ENCODE measurements at places on chromosomes 5 and 9.
A peak's percentile ranks its signal among the peaks of the same experiment; 100 is the strongest.

GRCh38 chr5:141508798-141509611 lies 20.1 kb downstream of the PCDHGC5 start:
- no peak for DNase-seq

DNA sequence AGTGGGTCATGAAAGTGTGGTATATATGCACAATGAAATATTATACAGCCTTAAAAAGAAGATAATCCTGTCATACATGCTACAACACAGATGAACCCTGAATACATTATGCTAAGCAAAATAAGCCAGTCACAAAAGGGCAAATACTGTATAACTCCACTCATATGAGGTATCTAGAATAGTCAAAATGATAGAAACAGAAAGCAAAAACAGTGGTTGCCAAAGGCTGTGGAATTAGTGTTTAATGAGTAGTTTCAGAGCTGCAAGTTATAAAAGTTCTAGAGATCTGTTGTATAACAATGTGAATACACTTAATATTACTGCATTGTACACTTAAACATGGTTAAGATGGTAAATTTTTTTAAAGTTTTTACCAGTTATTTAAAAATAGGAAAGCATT lies 135.0 kb downstream of the OXCT1 start:
- no peak for DNase-seq

DNA sequence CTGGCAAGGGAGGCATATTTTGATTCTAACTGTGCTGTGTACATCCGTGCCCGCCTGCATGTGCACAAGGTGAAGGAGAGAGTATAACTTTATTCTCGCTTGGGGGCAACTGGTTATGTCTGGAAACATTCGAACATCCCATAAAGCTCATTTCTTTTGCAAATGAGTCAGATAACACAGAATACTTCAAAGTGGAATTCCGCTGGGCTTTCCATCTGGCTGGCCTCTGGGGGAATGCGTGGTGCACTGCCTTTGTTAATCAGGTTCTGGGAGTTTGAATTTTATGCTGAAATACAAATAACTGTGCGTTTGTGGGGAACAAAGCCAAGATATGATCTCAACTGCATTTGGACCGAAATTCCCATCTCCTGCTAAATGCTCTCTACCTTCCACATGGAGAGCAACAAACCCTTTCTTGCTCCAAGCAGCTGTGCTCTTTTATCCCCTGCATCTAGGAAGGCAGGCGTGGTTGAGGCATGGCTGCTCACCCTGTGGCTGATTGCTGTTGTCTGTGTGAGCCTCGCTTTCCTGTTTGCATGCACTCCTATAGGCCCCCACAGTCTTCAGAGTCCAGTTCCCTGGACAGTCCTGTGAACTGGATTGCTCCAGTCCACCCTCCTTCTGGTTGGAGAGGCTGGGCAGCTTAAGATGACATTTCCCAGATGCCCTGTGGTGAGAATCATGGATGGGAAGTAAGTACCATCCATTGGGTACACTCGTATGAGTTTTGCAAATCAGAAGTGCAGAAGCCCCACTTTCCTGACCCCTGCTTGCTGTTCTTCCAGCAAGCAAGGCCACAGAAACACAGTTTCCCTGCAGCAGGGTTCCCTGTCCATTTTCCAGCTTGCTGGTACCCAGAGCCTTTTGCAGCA lies 82.9 kb upstream of the ALDH1B1 start:
- DNase-seq = no peak

- no peak for DNase-seq
Observed at GRCh38 chr5:178231539-178232123, 971 bp downstream of the PHYKPL start.

GRCh38 chr5:33088176-33088575 lies 352.6 kb upstream of the TARS1 start:
- no peak for DNase-seq

GRCh38 chr9:4402501-4402900 lies 87.8 kb upstream of the SLC1A1 start:
- no peak for DNase-seq

DNA sequence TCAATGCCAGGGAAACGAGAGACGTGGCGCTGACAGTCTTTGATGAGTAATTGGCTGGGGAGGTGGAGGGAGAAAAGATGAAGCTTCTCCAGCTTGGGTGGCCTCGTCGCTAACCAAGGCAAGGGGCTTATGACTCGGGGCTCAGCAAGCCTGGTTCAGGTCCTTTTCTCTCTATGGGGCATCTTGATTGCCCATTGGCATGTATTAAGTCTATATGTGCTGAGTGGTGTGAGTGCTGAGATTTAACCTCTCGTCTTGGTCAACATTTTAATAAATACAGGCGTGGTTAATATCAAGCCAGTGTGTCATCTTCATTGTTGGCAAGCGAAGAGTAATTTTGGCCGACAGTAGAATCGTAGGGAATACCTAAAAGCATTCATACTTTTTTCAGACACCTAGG lies 85.9 kb downstream of the RAI14 start:
- no peak for DNase-seq

GRCh38 chr9:121744002-121744686 lies 92.7 kb downstream of the DAB2IP start:
- DNase-seq = peak; percentile 82

Measured in D341Med (cell line).